KG1 (cell line): ENCODE measurements at places on chromosomes 1 and 21.

DNA sequence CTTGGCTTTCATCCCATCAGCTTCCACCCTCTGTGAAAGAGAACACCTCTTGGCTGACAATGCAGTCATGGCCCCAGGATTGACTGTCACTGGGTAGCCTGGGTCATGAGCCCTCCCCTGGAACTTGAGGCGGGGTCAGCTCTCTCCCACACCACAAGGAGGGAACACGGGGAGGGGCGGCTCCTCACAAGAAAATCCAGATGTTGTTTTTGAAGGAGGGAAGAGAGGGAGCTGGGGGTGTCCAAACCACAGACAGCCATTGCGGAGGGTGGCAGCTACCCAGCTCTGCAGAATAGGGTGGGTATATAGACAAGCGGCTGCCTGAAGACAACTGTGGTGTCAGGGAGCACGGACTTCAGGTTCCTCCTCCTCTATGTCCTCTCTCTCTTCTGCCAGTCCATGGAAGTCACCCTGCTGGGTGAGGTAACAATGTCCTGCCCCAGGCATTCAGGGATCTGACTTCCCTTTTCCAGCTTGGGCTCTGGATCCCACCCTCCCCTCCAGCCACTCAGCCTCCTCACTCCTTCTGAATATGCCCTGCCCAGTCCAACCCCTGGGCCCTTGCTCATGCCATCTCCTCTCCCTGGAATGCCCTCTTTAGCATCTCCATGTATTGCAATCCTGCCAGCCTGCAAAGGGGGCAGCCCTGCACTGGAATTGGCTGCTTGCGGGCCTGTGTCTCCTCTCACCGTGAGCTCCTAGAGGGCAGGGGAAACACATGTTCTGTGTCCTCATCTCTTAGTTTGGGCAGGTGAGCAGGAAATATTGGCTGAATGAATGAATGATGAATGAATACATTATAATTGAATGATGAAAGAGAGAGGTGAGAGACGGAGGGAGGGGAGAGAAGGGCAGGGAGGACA lies 60.9 kb upstream of the RUNX3 start:
- no peak for DNase-seq

- DNase-seq, result no peak
Measured at GRCh38 chr1:21861602-21862429, 49.8 kb downstream of the LDLRAD2 start.

GRCh38 chr1:56414728-56415224 lies 164.6 kb downstream of the PLPP3 start:
- DNase-seq, result no peak

DNA sequence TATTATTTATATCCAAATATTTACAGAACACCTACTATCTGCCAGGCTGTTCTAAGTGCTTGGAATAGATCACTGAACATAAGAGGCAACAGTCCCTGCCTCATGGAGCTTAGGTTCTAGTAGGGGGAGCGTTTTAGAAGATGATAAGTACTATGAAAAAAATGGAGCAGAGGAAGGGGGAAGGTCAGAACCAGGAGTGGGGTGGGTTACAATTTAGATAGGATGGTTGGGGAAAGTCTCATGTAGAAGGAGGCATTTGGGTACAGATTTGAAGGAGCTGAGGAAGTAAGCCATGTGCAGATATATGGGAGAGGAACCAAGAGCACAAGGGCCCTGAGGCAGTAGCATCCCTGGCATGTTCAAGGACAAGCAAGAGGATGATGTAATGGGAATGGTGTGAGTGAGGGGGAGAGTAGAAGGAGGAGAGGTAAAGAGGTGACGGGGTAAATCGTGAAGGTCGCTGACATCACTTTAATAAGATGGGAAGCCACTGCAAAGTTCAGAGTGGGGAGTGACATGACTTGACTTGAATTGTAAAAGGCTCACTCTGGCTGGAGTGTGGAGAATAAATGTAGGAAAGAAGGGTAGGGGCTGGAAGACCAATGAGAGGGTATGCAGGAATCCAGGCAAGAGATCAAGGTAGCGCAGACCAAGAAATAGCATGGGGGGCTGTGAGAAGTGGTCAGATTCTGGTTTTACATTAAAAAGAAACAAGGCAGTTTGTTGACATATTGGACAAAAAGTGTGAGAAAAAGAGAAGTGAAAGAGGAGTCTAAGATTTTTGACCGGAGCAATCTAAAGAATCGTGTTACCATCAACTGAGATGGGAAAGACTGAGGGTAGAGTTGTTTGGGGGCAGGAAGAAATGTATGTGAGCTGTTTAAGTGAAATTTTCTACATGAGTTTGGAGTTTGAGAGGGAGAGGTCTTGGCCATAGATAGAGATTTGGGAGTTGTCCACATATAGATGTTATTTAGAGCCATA lies 92.6 kb downstream of the LPAR3 start:
- no peak for DNase-seq
